ENCODE measurements at places on chromosomes 5 and 9. TPM values are rescaled to one million over a fixed set of nuclear protein-coding genes. Genes with fewer than 3 reads are reported as not detected.

Gene RARS1
- 97.5 TPM for total RNA-seq

Gene ZFP2
- 2.9 TPM for total RNA-seq

- DNase-seq: no peak
These were observed 651.3 kb upstream of the ACO1 start for GRCh38 chr9:31733166-31733565.

- DNase-seq: no peak
These were observed 198.1 kb upstream of the WWC1 start for GRCh38 chr5:168093200-168093910.

GRCh38 chr5:124121198-124121597, 609.2 kb downstream of the CSNK1G3 start:
- DNase-seq: no peak

DNA sequence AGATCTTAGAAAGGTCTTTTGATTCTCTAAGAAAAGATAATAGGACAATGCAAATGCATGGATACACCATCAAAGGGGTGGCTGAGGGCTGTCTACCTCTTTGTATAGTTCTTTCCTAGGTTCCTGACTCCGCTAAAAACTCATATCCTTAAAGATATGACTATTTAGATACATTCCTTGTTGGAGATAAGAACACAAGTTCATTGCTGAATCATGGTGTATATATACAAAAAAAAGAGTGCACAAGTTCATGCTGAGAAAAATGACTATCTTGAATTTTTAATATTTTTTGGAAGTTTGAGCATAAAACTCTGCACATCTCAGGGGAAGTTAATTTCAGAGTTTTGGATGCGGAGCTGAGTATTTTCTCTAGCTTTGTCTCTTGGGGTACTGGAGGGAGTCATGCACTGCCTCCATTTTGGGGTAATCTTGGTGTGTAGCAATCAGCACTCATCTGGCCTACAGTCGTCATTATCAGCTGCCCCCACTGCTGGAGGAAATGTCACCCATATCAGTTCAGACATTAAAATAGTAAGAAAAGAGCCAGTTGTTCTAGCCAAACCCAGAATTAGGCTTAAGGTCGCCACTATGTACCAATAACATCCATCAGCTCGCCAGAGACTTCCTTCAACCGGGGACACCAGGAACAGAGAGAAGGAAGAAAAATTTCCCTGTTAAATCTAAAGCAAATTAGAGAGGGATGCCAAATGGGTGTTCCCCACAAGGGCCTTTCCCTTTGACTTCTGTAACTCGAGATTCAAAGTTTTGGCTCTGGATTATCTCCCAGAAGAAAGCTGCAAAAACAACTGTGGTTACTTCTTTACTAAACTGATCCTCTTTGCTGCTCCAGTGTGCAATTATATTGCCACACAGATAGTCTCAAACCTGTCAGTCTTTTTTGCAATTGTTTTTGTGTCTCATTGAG, 49.0 kb downstream of the PTTG1 start:
- no peak for DNase-seq

- no peak for DNase-seq
These were observed 19.7 kb upstream of the ASTN2 start for GRCh38 chr9:117434566-117434965.

GRCh38 chr5:29005386-29005785, 1967.0 kb upstream of the CDH9 start:
- no peak for DNase-seq

DNA sequence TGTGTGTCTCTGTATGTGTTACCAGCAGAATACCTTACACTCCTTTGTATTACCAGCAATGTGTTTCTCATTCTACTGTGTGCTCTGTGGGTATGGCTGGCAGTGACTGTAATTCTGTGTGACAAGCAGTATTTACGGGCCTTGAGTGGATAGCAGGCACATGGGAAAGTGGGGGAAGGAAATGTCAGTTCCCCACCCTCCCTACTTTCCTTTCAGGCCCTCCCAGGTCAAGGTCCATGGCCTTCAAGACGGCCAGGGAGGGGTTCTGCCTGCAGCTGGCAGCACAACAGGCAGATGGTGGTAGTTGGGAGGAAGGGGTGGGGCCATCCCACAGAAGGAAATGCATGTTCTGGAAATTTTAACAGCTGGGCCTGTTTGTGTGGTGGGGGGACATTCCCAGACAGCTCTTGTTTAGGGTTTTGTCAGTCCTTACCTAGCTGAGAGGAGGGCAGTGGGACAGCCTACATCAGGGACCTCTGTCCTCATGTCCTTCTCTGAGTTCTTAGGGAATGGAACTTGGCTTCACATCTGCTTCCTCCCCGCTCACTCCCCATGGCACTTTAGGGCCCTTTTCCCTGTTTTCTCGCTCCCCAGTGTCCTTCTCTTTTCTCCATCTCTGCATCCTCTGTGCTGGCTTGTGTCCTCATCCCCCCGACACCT, 14.6 kb upstream of the TNIP1 start:
- no peak for DNase-seq

DNA sequence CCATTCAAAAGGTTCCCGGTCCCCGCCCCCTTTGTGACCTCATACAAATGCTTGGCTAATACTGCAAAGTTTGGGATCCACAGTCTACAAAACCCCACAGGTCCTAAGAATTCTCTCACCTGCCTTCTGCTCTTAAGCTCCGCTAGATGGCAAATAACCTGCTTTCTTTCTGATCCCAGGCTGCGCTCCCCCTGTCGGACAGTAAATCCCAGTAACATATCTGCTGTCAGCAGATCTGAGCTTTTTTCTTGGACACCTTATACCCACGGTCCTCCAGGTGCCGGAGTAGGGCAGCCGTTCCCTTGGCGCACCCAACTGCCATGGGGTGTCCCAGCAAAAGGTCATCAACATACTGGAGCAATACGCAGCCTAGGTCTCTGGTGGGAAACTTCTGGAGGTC, 39.0 kb upstream of the PPP1R26 start:
- no peak for DNase-seq

DNA sequence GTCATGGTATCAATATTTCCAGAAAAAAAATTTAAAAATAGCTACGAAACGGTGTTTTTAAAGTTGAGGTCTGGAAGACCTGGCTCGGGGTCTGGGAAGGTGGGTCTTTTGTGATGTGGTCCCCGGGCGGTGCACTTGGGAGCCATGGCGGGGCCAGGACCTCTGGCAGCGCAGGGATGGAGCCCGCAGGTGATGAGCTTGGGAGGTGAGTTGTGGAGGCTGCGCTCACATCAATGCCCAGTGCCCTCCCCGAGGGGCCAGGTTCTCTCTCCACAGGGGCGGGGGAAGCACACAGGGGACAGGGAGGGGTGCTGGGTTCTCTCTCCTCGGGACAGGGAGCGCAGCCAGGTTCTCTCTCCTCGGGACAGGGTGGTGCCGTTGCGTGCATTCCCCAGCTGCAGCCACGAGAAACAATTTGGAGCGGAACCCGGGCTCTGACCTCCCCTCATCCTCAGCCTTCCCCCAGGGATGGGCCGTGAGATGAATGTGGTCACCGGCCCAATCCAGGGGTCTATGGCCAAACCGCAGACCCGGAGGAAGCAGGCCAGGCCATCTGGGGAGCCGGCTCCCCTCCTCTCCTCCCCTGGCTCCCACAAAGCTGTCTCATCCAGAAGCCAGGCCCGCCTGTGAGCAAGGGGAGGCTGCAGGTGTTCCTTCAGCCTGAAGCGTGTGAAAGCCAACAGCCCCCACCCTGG, 25.8 kb downstream of the DBH start:
- no peak for DNase-seq
